ENCODE measurements at places on chromosomes 2 and 18.

GRCh38 chr2:73418343-73418742 is 32.7 kb downstream of the ALMS1 start:
- peak; percentile 73 for DNase-seq

- DNase-seq = peak; percentile 17
Measured at GRCh38 chr18:43422518-43422917, 145.2 kb upstream of the SYT4 start.

DNA sequence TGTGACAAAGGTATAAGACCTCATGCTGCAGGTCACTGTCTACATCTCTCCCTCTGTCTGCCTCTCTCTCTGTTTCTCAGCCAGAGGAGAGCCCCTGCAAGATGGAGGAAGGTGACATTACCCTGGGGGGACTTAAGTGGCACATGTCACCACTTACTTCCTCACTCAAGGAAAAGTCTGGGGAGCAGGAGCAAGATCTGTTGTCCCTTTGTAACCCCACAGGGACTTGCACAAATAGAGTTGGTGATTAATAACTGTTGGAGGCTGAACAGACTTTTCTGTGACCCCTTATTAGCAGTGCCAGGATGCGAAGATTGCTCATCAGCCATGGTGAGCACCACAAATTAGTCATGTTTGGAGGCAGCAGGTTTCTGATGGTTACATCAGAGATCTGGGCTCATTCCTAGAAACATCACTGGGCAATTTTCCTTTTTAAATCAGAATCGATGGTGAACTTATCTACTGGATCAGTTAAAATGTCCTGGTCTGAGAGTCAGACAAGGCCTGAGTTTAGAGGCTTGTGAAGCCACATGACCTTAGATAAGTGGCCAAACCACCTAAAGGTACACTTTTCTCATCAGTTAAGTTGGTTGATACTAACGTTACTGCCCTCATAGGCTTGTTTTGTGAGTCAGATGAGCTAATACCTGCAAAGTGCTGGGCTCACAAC is 81.2 kb upstream of the LTBP1 start:
- DNase-seq = peak; percentile 79

DNA sequence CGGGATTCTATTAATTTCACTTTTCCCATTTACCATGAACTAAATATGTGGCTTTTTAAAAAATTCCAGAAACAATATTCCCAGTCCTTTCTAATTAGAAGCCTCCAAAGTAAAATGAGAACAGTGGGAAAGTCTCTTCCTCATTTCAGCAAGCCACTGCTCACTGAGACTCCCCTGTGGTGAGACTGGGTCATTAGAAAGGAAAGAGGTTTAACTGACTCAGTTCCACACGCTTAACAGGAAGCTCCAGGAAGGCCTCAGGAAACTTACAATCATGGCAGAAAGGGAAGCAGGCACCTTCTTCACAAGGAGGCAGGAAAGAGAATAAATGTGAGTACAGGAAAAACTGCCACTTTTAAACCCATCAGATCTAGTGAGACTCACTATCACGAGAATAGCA is 258.9 kb upstream of the CHAC2 start:
- DNase-seq = no peak

DNA sequence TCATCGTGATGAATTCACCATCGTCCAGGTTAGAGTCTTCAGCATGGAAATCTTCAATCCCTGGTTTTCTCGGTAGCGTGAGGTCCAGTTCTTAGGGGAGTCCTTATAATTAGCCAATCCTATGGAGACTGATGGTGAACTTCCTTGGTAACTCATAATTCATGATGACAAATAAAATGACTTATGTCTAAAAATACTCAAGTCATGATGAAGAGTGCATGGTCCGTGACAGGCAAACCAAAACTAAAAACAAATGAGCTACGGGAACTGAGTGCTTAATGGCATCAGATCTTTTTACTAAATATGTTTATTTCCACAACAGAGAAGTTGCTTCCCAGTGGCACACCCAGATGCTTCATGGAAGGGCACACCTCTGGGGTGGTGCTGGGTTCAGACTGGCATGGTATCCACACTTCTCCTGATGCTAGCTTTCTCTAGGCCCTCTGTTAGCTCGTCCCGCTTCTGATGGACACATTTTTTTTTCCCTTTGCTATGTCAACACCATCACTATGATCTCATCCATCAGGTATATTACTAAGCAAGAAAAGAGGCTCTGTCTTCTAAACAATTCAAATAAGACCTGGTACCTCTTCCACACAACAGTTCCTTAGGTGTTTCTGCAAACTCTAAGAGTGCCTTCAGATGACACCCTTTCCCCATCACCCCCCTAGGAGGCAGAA is 92.8 kb upstream of the NEDD4L start:
- no peak for DNase-seq

GRCh38 chr2:85237849-85238565 is 89.8 kb downstream of the TGOLN2 start:
- DNase-seq = no peak

DNA sequence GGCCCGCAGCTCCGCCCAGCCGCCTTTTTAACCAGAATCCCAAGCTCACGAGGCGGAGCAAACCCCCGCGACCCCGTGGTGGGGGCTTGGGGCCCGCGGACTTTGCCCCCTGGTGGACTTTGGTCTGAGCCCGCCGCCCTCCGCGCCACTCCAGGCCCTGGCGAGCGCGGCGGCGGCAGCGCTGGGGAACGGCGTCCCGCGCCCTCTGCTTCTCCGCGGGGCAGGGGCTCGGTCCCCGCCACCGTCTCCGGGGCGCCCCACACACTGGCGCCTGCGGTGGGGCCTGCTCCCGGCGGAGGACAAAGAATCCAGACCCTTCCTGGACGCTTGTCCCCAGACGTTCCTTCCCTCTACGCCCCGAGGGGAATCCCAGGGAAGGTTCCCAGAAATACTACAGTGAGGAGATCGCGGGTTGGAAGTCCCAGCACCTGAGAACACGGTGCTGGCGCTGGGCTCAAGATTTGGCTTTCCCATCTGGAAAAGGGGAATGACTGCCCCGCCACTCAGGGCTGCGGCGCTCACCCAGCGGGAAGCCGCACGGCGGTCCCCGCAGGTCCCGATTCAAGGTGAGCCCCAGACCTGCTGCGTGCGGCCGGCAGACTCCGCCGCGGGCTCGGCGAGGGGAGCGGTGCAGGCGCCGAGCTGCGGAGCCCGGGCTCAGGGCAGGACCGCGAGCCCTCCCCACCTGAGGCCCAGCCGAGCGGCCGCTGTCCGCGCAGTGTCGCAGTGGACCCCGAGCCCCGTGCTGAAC is at the start of gene HAAO:
TSS of gene HAAO (minus strand) at position 1 of the 751 bp plus-strand sequence. CDS start 47 bp downstream, outside the sequence.
- no peak for DNase-seq

DNA sequence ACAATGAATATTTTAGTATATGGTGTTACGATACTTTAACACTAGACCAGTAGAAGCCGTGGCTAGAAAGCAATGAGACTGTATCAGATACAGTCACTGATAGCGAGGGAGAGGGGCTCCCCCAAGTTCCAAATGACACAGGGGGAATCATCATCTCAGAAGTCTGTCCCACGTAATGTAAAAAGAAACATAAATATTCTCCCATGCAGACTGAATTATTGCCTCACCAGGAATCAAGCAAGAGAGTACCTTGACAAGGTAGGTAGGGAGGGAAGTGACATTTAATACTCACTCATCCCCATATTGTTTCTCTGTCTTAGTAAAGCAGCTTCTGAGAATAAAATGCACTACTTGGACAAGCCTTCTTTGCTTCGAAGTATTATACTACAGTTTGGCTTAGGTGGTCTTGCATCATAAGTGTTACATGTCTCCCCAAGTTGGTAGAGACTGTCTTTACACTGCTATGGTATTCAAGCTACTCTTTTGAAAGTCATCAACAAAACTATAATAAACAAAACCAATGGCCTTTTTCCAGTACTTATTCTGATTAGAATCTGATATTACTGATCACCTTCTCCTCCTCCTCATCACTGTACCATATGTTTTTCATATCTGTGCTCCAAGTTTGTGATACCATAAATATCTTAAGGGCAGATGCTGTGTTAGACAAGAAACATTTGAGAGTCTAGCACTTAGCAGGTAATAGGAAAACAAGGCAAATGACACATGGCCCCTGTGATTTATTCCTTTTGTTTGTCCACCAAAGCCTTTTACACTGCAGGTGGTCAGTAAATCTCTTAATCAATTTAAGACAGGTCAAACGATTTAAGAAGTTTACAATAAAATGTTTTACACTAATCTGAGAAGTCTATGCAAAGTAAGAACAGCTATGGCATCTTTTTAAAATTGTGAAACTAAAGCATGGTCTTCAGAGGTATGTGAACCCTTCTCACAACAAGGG is 2.7 kb downstream of the LAPTM4A start:
- DNase-seq = peak; percentile 55

DNA sequence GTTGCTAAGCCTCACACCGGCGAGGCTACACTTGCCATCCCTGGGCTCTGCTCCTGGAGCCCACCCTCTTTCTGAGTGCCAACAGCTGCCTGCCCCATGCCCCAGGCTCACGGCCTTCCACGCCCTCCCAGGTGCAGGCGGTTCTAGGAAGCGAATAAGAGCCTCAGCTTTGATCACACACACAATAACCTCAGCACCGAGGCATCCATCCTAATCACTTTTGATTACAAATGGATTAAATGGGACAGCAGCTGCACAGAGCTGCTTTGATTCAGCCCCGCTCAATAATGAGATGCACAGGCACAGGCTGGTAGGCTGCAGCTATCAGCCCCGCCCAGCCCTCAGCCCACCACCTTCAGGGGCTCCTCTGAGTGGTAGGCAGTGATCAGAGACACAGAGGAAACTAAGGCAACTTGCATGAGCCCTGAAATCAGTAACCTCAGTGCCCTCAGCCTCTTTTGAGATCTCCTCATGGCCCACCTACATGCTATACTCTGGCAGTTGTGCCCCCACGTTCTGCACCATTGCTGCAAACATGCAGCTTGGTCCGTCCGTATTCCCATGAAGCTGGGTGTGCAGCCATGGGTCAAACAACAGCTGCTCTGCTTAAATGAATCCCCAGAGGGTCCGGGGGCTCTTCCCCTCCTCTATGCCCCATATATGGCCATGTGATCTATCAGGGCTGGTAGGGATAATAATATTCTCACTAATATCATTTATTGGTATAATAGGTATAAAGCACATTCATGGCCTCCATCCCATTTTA is 171.4 kb downstream of the SETBP1 start:
- DNase-seq = no peak

GRCh38 chr2:201182650-201183364 is at the start of gene CASP10:
TSS of gene CASP10 (plus strand) at chr2:201183141. CDS start at chr2:201185778, 2,637 bp downstream.
- DNase-seq = peak; percentile 24

DNA sequence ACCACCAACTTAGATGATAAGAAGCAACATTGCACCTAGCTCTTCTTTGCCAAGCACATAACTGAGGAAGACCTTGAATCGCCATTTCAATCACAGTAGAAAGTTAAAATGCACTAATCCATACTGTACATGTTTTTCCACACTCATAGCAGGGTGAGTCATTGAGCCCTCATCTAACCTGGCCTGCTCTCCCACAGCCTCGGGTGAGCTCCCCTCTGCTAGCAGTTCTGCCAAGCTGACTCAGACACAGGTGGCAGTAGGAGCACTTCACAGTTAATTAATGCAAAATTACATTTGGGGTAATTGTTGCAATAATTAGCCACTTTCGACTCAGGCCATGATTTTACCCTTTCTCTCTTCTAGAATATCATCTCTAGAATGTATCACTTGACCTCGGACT is 1632.8 kb upstream of the CELF4 start:
- no peak for DNase-seq

DNA sequence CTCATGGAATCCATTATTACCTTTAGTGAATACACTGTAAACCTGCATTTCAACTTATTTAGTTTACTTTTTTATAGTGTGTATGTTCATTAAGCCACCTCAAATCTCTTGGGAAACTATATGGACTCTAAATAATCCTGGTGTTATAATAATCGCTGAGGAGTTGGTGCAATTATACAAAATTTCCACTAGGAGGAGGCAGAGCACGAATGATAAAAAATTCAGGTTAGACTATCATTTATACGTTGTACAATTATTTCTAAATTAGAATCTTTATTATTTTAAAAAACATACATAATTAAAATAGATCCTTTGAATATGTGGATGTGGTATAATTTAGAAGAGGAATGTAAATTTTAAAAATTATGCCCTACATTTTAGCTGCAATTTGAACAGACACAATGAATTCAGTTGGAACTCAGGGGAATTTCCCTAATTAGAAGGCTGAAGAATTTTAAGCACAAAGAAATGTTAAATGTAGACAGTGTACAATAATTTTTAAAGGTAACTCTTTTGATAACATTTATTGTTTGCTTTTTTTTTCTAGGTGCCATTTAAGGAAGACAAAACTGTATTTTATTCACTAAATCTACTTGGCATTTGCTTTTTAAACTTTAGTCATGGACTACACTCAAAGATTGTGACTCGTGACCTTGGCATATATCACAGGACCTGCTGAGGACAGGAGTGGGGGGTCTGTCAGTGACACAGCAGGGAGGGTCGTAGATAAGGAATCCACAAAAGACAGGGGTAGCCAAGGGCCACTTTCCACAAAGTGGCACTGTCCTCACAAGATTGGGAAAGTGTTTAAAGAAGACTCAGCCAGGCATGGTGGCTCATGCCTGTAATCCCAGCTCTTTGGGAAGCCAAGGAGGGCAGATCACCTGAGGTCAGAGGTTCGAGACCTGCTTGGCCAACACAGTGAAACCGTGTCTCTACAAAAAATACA is 45.5 kb downstream of the RAB12 start:
- peak; percentile 75 for DNase-seq

DNA sequence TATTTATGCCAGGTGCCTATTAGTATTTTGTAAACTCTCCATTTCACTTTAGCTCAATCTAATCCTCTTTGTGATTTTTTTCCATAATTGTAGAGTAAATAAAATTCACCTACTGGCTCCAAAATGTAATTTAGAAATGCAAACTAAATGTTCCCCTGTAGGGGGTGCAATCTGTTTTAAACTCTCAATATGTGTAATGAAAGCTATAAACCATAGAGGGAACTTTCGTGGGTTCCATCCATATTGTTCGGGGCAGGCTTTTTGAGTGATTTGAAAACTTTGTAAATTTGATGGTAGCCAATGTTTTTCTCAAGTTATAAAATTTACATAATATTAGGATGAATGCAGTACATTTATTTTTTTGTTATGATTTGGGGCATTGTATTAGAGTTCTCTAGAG is 49.4 kb downstream of the TSPYL6 start:
- DNase-seq = peak; percentile 59

DNA sequence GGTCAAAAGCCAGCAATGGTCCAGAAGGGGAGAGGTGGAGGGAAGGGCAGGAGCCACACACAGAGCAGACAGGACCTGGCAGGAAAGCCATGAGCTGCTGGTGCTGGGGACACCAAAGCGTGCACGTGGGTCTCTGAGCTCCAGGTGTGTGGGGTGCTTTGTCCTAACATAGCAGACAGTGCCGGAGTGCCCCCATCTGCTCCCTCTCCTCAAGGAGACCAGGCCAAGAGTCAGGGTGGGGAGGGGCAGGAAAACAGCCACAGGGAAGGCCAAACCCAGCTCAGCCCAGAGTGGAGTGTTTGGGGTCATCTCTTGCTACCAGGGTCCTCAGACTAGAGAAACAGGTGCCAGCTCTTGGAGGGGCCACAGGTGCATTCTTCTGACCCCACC is 4.2 kb upstream of the GPC1 start:
- no peak for DNase-seq
